Uterus (tissue), 4 donors: ENCODE measurements at places on chromosomes 2 and 18.

DNA sequence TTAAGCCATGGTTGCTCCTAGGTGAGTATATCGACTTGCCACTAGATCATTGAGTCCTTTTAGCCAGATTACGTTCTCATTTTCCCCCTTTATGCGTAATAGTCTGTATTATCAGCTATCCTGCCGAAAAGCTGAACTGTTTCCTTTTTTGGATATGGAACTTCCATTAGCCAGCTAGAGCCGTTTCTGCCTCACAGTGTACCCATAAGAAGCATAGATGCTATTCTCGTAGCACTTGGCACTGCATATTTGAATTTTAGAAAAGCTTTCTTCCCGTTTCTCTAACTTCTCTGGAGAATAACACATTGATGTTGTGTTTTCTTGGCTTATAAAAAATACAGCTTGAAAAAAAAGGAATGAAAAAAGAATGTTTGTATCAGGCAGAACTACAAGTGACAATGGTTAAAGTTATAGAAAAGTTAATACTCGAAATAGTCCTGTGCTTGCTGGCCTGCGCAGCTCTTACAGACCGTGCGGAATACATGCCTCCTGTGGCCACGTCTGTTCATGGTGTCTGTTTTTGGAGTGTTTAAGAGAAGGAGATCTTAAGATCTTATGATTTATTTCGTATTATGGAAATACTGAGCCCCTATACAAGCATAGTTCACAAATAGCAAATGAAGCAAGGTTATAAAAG, 710 bp downstream of the DUSP19 start:
- no peak for DNase-seq

GRCh38 chr2:214226061-214226460, 184.8 kb upstream of the VWC2L start:
- no peak for DNase-seq

DNA sequence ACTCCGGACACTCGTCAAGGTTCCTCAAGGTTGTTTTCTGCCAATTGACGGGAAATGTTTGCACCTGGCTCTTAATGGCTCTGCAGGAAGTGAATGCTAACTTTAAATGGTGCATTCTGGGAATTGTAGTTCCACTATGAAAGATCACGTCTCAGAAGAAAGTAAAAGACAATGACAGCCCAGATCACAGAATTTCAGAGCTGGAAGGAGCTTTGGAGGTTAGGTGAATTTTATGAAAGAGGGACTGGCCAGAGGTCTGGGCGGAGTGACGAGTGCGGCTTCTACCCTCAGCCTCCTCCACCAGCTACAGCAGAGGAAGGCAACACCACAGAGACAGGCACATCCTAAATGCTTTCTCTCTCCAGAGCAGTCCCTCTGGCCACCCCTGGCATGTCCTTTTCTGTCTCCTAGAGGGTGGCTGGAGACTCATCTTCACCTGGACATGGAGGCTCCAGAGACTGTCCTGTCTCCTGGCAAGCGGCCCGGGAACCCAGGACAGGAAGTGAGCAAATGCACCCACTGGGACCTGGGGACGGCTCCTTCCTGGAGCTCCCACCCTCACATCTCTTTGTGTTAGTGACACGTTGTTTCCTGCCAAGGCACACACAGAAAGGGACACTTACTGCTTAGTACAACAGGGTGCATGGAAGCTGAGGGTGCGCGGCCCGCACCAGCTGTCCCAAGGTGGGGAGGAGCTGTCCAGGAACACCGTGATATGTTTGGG, 19.4 kb downstream of the THAP4 start:
- DNase-seq = no peak

- DNase-seq = no peak
Measured at GRCh38 chr18:46559296-46559695, 97.7 kb downstream of the LOXHD1 start.

- no peak for DNase-seq
Measured at GRCh38 chr18:65755616-65756015, 4.8 kb downstream of the CDH7 start.

- no peak for DNase-seq
Measured at GRCh38 chr18:1784113-1784512, 787.2 kb downstream of the METTL4 start.

DNA sequence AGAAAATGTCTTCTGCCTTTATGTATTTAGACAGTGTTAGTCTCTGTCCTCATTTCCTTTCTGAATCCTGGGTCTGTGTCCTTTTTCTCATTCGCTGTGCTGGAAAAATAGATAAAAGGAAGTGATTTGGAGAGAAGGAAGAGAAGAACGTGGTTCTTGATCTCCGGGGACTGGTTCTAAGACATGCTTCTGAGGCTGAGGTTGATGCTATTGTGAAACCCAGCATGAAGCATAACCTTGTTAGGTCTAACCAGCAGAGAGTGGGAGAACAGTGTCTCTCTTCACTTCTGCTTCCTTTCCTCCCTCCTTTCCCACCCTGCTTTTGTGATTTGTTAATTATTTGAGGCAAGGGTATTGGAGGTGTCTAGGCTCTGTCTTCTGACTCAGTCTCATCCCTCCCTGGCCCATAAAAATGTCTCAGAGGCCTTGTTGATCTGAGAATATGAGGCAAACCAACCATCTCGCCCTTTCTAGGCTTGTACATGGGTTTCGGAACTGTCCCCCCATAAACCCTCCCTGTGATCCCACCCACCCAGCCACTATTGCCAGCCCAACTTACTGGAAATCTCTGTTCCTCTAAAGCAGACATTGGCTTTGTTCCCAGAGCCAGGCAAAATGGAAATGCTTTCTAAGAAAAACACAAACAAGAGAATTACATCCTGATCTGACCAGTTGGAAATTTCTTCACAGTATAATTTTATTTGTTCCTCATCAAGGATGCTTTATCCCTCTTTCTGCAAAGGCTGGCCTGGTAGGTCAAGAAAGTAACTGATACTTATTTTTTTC, 360.6 kb upstream of the TNP1 start:
- DNase-seq = peak; percentile 65

- DNase-seq = no peak
Measured at GRCh38 chr18:57629422-57629821, 7.8 kb upstream of the NARS1 start.

DNA sequence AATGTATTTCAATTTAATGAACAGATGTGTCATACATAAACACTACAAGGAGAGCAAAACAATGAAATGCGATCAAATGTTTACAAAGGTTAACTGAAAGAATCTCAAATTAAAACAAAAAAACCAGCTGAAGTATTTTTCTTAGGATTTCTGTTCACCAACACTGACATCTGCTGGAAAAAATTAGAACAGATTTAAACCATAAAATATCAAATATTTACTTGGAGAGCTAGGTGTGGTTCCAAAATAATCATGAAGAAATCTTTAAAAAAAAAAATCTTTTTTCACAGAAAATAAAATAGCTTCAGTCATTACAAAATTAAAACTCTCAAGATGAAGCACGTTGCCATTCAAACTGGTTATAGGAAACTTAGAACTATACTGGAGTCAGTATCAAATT, 13.8 kb downstream of the MMADHC start:
- no peak for DNase-seq

GRCh38 chr2:157296958-157297357, 28.7 kb downstream of the ERMN start:
- DNase-seq = no peak

GRCh38 chr2:232955856-232956255, 57.2 kb downstream of the NGEF start:
- DNase-seq = no peak

DNA sequence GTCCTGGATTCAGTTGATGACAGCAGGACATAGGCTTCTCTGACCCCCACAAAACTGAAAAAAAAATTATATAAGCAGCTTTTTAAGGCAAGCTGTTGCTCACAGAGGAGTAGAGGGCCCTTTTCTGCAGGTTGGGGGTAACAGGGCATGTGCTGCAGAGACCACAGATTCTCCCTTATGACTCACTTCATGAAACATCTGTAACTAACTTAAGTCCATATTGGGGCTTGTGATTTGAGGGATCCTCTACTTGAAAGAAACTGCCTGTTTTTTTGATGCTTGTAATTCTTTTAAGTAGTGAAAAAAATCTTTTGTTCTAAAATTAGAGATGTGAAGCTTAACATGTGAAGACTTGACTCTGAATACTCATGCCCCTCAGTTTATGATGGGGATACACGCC, 33.4 kb downstream of the XRCC5 start:
- no peak for DNase-seq

GRCh38 chr2:205650931-205651330, 31.4 kb upstream of the NRP2 start:
- no peak for DNase-seq

DNA sequence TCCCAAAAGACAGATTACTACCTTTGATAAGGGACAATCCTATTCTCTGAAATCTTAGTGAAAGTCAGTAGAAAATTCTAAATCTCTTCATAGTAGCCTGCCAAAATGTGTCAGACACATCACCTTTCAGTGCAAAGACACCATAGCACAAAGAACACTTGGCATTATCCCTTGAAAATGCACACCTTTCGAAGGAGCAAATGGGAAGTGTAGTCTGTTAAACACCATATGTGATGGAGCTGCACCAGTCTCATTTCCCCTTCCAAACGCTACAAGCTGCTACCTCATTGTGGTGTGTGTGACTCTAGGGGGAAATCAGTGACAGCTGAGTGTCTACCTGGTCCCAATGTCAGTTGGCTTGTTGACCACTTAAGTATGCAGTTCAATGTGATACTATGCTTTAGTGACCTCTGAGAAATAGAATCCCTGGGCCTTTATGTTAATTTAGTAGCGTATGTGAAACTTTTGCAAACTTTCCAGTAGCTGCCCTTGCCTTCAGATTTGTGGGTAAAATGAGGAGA, 551.7 kb downstream of the ARHGAP15 start:
- no peak for DNase-seq

DNA sequence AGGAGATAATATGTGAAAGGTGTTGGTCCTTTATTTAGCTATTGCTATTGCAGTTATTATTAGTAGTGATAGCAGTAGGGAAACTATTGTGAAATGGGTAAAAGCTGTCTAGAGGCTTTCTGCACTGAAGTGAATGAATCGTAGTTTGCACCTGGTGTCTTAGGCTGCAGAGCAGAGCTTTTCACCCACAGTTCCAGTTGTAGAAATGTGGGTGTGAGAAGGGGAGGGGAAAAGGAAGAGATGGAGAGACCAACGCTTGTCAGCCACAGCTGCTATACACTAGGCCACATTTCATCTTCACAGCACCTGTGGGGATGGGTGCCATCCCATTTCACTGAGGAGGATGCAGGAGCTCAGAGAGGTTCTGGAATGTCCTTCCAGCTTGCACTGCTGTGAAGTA, 50.0 kb downstream of the TRPM8 start:
- no peak for DNase-seq

DNA sequence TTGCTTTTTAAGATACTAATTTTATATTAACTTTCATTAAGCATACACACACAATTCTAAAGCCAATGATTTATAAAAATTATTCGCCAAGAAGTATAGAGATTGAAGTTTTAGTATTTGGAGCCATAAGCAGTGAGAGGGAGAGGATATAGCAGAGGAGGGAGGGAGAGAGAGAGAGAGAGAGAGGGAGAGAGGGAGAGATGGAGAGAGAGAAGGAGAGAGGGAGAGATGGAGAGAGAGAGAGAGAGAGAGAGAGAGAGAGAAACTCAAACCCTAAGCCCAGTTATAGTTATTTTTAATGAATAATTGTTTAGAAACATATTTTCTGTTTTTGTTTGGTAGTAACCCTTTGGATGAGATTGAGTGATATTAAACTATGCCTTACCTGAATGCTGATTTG, 5.3 kb downstream of the TWIST2 start:
- DNase-seq = no peak

- no peak for DNase-seq
Measured at GRCh38 chr2:238100049-238100820, at the start of gene ESPNL. ESPNL (plus strand) TSS chr2:238100340; CDS start chr2:238100420, 80 bp downstream.

DNA sequence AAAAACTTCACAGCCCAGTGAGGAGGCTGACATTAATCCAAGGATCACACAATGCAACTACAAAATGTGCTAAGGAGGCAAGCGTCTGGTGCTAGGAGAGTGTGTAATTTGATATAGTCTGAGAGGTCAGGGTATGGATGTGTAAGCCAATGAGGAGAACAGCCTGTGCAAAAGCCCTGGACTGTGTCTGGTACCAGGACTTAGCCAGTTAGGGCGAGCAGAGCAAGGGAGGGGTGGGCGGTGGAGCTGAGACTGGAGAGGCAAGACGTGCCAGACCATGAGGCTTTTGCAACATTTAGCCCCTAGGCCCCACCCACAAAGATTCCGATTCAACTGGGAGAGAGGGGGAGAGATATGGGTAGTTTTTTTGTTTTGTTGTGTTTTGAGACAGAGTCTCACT, 33.5 kb upstream of the SPRED2 start:
- DNase-seq = no peak

DNA sequence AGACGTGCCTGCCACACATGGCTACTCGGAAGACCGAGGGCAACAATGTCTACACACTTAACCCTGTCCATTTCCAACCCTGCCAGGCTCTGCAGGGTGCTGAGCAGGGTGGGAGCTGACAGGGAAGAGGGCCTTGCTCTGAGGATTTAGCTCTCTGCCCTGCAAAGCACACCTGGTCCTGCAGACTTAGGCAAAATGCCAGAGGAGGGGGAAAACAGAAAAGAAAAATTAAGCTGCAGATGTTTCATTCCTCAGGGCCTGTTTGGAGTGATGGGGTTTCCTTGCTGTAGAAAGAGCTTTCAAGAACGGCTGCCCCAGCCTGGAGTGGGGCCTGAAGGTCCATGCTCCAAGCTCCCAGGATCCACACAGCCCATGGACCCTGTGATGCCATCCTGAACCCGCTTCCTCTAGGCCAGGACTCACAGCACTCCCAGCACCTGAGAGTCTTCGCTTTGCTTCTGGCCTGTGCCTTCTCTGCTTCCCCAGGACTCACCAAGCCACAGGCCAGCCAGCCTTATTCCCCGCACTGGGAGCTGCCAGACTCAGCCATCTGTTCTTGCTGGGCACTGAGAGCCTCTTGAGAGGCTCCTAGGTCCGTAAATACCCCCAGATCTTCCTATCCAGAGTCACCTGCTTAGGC, 9.1 kb upstream of the TEX51 start:
- DNase-seq = no peak

DNA sequence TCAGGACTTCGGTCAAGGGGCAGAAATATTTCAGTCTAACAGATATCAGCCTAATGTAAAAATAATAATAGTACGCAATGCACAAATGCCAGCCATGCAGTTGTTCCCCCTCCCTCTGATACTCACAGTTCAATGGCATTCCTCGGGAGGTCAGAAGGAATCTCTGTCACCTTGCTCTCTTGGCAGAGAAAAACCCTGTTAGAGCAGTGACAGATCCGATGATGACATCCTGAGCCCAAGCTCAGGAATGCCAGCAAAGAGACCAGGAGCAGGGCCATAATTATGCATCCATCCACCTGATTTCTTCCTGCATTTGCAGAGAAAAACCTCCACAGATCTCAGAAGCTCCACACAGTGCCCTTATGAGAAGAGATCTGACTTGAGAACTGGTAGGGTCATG, at the start of gene FSHR:
FSHR (minus strand) TSS at position 376 of the 400 bp plus-strand sequence; CDS start at position 278, 98 bp downstream.
- no peak for DNase-seq

DNA sequence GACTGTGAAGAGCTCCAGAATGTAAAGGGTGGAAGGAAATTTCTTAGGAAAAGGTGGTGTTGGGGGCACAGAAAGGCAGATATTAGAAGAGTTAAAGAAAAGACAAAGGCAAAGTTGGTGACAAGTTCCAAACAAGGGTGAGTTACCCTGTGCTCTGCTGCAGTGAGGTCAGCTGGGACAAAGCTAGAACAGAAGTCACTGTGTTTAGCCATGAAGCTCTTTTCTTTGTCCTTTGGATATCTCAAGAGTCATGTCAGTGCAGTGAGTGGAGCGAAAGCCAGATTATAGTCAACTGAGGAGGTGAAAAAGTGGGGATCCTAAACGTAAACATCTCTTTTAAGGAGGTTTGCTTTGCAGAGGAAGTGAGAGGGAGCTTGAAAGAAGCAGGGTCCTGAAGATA, 187.8 kb upstream of the ALPP start:
- no peak for DNase-seq
